ENCODE measurements at places on chromosomes 3 and 15.
A peak's percentile ranks its signal among the peaks of the same experiment; 100 is the strongest.

DNA sequence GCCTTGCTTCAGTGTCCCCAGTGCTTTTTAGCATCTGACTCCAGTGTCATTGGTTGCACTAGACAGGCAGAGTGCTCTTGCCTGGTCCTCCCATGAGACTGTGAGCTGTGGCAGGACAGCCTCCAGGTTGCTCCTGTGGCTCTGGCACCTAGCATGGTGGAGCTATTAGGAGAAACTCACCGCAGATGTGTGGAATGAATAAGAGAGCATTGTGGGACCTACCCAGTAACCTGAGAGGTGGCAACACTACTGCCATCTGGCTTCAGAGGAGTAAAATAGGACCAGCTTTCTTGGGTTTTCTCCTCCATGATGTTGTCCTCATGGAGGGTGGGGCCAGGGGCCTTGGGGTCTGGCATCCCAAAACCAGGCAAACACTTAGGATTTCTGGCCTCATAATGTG is 183.6 kb downstream of the EPHB1 start:
- no peak for DNase-seq

DNA sequence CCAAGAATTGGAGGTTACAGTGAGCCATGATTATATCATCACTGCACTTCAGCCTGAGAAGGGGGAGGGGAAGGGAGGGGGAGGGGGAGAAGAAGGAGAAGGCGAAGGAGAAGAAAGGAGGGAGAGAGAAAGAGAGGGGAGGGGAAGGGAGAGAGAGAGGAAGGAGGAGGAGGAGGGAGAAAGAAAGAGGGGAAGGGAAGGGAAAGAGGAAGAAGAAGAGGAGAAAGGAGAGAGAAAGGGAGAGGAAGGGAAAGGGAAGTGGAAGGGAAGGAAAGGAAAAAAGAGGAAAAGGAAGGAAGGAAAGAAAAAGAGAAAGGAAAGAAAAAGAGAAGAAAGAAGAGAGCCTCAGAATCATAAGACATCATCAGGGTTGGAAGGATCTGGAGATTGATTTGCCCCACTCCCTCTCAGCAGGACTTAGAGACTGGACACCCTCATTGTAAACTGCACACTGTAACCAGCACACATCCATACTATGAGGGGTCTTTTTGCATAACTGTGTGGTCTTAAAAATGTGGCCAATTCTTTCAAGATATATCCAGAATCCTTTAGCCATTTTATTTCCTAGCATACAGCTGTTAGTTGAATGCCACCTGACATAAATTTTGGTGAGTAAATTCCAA is 130.9 kb downstream of the CMSS1 start:
- no peak for DNase-seq

DNA sequence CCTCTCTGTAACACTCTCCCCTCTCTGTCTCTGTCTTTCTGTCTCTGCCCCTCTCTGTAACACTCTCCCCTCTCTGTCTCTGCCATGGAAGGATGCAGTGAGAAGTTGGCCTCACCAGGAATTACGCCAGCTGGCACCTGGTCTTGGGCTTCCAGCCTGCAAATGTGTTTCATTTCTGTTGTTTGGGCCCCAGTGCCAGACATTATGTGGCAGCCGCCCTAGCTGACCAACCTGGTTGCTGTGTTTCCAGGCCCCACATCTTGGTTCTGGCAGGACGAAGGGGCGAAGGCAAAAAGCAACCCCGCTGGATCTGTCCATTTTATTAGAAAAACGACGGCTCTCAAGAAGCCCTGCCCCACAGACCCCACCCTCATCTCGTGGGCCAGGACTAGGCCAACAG is 5.2 kb upstream of the ZXDC start:
- no peak for DNase-seq

- DNase-seq: peak; percentile 25
Measured at GRCh38 chr3:196518966-196519717, 4.0 kb upstream of the SMCO1 start.

- no peak for DNase-seq
Measured at GRCh38 chr3:31911643-31912042, 69.4 kb downstream of the OSBPL10 start.

DNA sequence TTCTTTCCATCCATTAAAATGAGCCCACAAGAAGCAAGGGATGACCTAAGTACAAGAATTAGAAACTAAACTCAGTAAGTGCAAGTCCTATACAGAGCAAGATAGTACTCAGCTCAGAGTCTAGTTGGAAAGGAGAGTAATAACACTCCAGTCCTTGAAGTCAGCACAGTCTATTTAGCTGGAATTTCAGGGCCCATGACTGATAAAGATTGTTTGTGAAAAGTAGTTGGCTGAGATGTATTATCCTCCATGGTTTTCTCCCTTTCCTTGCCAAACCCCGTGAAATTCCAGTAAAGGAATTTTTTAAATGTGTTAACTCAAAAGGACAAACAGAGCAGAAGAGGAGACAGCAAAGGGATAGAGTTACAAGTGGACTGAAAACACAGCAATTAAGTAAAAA is 127.2 kb upstream of the STT3B start:
- DNase-seq: no peak

- DNase-seq: no peak
Measured at GRCh38 chr3:60760145-60760544, 491.1 kb downstream of the FHIT start.

DNA sequence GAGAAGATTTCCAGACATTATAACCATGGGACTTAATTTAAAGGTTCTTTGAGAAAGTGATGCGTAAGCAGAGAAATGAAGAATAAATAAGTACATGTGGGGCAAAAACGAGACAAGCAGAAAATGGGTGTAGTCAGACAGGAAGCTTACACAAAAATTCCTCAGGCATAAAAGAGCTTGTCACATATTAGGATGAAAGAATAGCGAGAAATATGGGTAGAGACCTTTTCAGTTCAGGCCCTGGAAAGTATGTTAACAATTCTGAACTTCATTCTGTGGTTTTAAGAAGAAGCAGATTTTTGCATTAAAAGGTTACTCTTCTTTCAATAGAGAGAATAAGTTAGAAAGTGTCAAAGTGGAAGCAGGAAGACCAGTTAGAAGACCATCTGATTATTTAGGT is 352.4 kb downstream of the ROBO1 start:
- DNase-seq: no peak

DNA sequence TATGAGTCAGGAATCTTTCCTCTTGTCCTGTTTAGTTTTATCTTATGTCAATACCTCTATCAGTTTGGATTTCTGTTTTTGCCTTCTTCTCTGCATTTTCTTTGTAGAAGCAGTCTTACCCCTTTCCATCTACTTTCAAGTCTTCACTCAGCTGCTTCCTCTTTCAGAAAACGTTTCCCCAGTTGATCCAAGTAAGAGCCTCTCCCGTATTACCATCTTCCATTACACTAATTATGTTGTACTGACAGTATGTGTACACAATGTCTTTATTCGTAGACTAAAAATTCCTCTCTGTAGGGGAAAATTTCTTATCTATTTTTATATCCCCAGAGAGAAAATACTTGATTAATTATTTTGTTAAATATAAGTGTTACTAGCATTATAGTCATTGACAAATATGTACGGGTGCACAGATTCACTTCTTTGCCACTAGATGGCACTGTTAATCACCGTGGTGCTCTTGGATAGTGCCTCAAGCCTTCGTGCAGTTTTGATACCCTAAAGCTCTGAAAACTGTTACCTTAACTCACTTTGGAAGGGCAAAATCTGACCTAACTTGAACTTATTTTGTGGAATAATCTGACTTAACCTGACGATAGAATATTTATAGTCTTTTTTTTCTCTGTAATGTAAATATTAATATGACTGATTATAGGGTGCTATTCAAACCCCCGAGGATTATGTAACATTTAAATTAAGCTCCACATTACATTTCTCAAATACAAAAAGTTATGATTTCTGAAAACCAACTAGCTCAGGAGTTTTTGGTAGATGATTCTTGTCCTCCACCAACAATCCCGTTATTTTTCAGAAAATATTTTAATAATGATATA is 74.2 kb upstream of the POU1F1 start:
- DNase-seq: peak; percentile 62

GRCh38 chr15:84991014-84991712 is 9.5 kb downstream of the PDE8A start:
- no peak for DNase-seq

DNA sequence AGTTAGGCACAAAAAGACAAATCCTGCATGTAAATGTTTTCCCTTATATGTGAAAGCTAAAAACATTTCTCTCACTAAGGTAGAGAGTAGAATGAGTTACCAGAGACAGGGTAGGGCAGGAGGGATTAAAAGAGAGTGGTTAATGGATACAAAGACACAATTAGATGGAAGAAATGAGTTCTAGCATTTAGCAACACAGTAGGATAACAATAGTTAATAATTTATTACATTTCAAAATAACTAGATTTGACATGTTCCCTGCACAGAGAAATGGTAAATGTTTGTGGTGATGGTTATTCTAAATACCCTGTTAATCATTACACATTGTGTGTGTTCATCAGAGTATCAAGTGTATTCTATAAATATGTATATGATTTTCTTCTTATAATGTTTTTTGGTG is 1400.7 kb downstream of the OTOL1 start:
- DNase-seq: no peak

- peak; percentile 58 for DNase-seq
Measured at GRCh38 chr3:48084929-48085328, 68.7 kb upstream of the MAP4 start.

GRCh38 chr3:41144631-41145030 is 54.7 kb upstream of the CTNNB1 start:
- no peak for DNase-seq

DNA sequence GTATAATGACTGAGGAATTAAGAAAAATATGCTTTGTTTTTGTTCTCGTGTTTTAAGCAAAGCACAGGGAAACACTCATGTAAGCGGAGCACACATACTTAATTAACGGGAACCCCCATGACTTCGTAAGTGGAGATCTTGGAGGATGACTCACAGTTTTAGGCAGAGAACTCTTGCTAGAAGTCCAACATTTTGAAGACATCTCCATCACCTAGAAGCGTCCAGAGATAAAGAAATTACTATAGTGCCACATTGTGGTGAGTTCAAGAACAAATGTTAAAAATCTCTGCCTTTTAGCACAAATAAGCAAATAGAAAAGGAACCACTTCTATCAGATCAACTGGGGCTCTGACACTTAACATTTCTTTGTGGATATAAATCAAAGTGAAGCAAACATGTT is 194.1 kb upstream of the ARHGEF26 start:
- peak; percentile 7 for DNase-seq

DNA sequence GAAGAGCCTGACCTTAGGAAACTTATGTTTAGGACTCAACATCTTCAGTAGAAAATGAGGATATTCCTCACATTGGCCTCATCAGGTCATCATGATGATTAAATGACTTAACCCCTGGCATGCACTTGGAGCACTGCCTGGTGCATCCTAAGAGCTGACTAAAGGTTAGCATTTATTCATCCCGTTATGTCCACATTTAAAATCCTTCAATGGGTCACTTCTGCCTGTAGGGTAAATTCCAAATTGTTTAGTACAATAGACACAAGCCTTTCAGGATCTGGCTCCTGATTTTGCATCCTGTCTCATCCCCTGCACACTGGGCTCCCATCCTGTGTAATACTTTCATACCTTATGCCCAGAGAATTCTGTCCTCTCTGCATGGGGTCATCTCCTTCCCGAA is 195.2 kb upstream of the MCTP2 start:
- no peak for DNase-seq

DNA sequence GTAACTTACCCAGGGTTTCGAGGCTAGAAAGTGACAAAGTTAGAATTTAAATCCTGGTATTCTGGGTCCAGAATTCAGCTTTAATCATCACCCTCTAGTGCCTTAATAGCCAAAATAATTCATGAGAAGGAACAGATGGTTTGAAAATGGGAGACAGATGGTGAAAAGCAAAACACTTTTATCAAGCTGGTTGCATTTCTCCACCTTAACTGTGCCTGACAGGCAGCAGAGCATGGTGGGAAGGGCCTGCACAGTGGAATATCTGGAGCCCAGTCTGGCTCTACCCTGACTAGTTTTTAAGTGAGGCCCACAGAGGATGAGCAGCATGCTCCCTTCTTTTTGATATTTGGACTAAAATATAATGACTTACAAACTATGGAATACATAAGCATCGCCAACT is 35.6 kb upstream of the RASGRP1 start:
- no peak for DNase-seq

DNA sequence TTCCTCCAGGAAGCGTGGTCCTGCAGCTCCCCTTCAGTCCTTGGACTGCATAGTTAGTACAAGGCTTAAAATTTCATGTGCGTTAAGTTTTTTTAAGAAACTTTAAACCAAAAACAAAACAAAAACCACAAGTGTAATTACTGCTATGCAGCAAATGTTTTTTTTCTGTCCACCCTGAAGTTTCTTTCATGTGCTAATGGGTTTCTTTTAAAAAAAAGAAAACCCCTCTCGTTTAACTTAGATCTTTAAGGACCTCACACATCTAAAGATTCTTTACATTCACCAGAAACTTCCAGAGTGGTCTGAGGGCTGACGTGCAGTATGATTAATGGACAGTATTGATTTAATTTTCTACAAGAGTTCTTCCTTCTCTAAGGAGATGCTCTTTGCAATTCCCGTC is 72.0 kb upstream of the PYGO1 start:
- no peak for DNase-seq

DNA sequence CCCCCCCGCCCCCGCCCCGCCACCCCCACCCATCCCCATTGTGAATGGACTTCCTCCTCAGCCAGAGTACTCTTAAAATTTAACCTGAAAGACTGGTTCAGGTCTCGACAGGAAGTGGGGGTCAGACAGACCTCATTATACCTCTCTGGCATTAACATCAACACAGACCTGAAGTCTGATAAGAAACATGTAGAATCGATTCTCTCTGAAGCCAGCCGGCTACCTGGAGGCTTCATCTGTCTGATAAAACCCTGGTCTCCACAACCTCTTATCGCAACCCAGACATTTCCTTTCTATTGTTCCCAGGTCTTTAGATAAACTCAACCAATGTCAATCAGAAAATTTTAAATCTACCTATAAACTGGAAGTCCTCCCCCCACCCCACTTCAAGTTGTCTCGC is 42.6 kb downstream of the SLCO2A1 start:
- DNase-seq: no peak

DNA sequence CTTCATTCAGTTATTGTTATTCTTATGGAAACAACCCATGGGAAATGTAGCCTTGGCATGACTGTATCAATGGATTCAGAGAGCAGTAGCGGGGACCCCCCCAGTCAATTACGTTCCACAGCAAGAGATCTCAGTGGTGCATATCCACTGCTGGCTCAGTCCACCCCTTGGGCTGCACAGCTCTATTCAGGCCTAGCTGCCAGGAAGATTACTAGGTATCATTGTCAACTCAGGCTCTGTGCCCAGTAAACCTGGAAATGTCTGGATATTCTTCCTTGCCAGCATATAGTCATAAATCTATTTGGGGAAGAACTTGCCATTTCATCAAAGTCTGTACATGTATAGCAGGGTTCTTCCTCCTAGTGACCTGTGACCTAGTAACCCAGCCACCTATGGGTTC is 128.1 kb upstream of the CCDC54 start:
- DNase-seq: no peak

GRCh38 chr3:127200086-127200691 is 7.3 kb downstream of the PRR23E start:
- DNase-seq: no peak

DNA sequence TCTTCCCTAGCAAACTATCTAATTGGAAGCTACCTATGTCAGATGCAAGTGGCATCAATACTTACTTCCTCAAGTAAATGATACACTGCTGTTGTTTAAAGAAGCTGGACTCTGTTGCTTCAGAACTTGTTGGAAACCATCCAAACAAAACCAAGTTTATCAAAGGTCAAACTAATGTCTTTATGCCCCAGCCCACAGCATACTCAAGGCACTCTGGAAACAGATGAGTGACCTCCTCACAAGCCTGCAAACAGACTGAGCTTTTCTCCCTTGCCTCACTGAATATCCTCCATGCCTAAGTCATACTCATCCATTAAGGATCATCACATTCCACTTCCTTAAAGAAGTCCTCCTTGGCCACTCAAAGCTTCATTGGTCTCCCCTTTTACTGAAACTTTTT is 107.4 kb upstream of the ACP3 start:
- DNase-seq: no peak
